Cerebellar nuclear complex (tissue), 1 donor: ENCODE measurements at places on chromosomes 3 and 15.

GRCh38 chr3:129330409-129330808 is 51.7 kb downstream of the HMCES start:
- no peak for DNase-seq

GRCh38 chr15:72992841-72993252 is 59.4 kb upstream of the NEO1 start:
- no peak for DNase-seq

DNA sequence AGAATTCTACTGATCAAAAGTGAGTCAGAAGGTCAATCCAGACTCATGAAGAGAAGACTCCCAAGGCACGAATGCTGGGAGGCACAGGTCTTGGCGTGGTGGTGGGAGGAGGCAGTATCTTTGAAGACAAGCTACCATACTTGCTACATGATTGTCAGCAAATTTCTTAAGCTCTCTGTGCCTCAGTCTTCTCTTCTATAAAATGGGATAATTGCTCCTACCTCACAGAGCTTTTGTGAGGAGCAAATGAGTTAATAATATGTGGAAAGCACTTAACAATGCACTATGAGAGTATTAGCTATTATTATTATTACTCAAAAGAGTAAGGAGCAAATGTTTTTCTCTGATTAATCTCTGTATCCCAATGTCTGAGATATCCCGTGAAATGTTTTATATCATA is 36.2 kb downstream of the EHD4 start:
- DNase-seq, result no peak

DNA sequence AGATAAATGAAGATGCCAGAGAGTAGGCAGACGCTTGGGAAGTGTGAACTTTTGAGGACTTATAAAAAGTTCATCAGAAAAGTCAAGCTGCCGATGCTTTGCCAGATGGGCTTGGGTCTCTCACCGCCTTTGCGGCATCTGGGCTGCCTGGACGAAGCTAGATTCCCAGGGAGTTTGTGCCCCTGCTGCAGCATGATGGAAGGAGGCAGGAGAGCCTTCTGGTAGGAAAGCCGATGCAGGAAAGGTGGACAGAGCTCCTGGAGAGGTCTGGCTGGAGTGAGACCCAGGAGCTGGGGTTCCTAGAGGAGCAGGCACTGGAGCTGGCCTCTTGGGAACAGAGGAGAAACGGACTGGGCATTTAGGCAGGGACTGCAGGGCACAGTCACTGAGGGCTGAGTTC is 51.9 kb upstream of the ATP2B2 start:
- no peak for DNase-seq

DNA sequence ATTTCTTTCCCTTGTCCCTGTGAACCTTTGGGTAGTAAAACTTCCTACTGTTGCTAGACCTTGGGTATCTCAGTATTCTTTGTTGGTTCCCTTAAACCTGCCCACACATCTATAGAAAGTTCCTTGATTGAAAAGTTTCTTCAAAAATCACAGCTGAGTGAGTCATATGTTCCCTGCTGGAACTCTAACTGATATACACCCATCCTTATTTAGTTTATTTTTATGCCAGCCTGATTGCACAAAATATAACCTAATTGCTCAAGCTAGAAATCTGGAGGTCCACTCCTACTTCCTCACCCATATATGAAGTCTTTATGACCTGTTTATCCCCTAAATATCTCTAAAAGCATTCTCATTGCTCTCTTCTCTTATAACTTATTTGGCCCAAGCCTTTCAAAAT is 13.7 kb upstream of the GJD2 start:
- DNase-seq, result no peak

DNA sequence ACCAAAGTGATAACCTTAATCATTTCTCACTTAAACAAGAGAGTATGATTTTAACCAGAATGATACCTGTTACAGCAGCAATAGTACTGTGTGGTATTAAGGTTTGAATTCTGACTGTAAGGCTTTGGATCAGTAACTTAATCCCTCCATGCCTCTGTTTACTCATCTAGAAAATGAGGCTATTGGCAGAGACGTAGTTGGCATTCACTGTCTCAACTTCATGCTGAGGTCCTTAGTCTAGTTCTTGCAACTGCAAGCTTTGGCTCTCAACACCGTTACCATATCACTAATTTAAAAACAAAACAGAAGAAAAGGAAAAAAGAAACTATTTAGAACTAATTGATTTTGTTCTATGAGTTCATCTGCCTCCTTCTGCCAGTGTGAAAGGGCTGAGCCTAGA is 875.4 kb downstream of the MCTP2 start:
- DNase-seq, result no peak

GRCh38 chr3:120473389-120473788 is 22.6 kb upstream of the FSTL1 start:
- DNase-seq, result no peak

DNA sequence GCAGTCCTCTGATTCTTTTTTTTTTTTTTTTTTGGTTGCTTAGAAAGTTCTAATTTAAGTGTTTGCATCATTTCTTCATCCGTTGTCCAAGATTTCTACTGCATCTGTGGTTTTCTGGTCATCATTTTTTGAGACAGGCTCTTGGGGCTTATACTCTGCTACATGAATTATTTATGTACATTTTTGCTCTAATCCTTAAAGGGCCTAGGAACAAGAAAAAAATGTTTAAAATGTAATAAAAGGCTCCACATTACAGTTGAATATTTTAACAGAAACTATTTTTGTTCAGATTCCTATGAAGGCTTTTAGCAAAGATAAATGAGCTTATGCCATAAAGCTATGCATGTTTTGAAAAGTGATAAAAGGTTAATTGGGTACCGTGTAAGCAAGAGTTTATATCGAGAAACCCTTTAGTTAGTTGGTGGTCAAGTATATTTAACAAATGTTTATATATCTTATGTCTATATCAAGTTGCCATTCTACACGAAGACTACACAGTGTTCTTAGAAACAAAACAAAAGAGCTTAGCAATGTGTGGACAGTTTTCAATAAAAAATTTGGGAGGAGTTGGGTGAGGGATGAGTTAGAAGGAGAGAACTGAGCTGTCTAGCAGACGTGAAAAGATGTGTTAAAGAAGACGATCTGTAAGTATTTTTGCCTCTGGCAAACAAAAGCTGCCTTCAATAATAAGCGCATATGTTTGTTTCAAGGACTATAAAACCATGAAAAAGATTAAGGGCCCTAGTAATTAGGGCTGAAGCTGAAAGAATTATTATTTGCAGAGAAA is 563.6 kb upstream of the NAALADL2 start:
- no peak for DNase-seq

GRCh38 chr3:122030381-122031122 is 8.5 kb upstream of the ILDR1 start:
- DNase-seq, result no peak

- no peak for DNase-seq
Observed at GRCh38 chr3:101963902-101964362, 114.6 kb downstream of the NFKBIZ start.

DNA sequence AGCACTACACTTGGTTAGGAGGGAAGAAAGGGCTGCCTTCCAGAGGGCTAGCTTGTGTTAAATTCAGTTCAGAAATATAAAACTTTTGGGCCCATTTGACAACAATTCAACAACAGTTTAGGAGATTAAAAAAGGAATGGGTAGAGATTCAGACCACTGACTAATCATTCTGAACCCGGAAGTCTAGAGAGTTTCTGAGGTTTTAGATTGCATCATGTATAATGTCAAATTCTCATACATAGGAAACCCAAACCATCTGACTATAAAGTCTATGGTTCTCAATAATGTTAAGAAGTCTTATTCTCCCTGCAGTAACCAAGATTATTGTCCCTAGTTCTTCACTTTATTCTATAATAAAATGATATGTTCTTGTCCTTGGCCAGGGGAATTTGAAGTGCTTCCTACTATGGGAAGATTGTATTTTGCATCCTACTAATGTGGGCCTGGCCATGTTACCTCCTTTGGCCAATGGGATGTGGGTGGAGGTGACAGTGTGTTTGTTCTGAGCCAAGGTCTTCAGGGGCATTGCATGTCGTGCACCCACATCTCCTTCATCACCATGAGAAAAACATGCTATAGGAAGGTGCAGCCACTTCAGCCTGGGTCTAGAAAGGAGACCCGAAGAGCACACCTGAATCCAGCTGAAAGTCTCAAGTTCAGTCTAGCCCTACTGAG is 66.4 kb upstream of the CCNL1 start:
- no peak for DNase-seq

DNA sequence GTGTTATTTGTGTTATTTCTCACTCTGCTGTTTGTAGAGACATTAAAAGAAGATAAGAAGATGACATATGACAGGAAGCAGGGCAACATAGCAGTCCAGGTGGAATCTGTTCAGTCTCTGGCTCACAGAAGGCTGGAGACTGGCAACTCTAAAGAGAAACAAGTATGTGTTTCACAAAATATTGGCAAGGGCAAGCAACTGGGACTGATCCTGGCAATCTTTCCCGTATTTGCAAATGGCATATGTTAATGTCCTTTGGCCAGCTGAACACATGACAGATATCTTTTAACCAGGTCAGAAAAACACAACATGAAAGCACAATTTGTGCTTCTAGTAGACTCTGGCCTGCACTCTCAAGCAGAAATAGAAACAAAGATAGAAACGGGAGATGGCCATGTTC is 1354.1 kb upstream of the EPHA6 start:
- DNase-seq, result peak; percentile 99

GRCh38 chr3:187167777-187168176 is 28.5 kb upstream of the RPL39L start:
- no peak for DNase-seq

GRCh38 chr15:64696481-64696880 is 78.9 kb downstream of the RBPMS2 start:
- DNase-seq, result no peak

DNA sequence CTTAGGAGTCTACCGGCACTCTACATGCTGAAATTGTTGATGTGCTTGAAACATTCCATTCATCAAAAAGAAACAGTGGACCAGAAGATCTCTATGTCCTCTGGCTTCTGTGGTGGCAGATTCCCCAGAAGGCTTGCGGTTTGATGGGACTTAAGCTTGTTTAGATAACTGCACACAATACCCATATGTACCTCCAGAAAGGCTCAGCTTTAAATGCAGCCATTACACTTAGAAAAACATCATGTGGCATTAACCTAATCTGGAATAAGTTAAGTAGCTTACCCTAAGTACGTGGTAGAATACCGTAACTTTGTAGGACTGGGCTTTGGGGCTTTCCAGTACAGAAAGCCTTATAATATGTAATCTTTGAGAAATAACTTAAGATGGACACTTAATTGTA is 187.3 kb downstream of the RBMS3 start:
- no peak for DNase-seq

- no peak for DNase-seq
Observed at GRCh38 chr3:149621218-149622005, 36.4 kb downstream of the WWTR1 start.

- no peak for DNase-seq
Observed at GRCh38 chr3:62035402-62036057, 337.8 kb downstream of the FEZF2 start.

DNA sequence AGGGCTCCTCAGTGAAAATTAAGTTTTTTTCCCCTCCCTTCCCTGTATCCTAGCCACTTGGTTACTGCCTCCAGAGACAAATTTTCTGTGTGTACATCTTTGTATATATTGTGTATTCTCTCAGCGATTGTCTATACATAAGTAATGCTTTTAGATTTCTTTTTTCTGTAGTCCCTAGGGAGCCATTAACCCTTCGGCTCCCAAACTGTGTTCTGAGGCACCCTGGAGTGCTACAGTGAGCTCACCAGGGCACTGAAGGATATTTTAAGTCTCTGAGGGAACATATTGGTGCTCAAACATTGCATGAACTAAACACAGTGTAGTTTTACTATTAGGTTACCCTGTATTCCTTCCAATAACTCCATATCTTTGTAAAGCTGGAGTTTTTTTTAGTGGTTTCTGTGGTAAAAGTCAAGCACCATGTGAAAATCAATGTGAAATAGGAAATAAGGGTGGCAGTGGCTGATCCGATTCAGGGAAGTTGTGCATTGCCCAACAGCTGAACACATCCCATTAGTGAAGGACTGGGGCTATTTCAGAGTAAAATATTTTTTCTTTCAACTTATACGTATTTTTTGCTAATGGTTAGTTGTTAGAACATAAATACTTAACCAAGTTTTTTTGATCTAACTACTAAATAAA is 43.0 kb downstream of the USP13 start:
- DNase-seq, result no peak
